ENCODE measurements at places on chromosomes 4 and X. TPM values are rescaled to one million over a fixed set of nuclear protein-coding genes. Genes with fewer than 3 reads are reported as not detected.

- peak; percentile 3 for DNase-seq
Measured at GRCh38 chr4:69196209-69196965, 18.2 kb downstream of the UGT2B11 start.

- DNase-seq: peak; percentile 56
Measured at GRCh38 chrX:70476934-70477733, 32.5 kb downstream of the DLG3 start.

DNA sequence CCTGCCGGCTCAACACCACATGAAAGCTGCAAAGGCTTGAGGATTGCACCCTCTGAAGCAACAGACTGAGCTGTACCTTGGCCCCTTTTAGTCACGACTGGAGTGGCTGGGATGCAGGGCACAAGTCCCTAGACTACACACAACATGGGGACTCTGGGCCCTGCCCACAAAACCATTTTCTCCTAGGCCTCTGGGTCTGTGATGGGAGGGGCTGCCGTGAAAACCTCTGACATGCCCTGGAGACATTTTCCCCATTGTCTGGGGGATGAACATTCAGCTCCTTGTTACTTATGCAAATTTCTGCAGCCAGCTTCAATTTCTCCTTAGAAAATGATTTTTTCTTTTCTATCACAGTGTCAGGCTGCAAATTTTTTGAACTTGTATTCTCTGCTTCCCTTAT, 123.5 kb upstream of the SMARCAD1 start:
- DNase-seq: no peak

The PDE6B gene
- 2.1 TPM for total RNA-seq

GRCh38 chr4:25160714-25161592, 704 bp upstream of the SEPSECS start:
- DNase-seq: no peak
